ENCODE measurements at places on chromosomes 1 and 21.
A peak's percentile ranks its signal among the peaks of the same experiment; 100 is the strongest.

DNA sequence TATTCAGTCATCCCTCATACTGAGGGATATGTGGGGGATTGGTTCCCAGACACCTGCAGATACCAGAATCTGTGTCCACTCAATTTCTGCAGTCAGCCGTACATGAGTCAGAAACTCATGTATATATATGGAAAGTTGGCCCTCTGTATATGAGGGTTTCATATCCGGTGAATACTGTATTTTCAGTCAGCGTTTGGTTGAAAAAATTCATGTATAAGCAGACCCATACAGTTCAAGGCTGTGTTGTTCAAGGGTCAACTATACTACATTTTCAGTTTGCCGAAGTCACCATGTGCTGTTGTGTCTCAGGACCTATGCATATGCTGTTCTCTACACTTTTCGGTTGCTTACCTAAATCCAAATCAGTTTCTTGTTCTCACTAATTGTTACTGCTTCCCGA lies 10.5 kb downstream of the AXDND1 start:
- no peak for DNase-seq

GRCh38 chr1:43367026-43367903 lies 546 bp downstream of the ELOVL1 start:
- DNase-seq: peak; percentile 14

GRCh38 chr21:35254006-35254764 lies 205.1 kb upstream of the RUNX1 start:
- no peak for DNase-seq

- DNase-seq: no peak
These were observed 1153.9 kb upstream of the NCAM2 start for GRCh38 chr21:19844334-19844733.

DNA sequence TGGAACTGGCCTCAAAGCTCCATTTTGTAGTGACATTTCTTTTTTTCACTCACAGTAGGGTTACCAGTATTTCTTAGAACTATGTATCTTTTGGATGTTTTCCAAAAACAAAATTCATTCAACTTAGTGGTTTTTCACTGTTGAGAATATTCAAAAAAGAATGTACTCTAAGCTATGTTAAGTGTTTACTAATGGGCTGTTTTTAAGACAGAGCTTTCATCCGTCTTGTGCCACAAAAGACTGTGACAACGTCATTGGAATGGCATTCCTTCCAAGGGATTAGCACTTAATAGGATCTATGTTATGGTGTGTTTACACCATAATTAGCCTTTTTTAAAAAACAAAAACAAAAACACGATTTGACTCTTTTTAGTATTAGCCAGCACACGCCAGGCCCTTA lies 66.8 kb downstream of the TTC3 start:
- DNase-seq: no peak

DNA sequence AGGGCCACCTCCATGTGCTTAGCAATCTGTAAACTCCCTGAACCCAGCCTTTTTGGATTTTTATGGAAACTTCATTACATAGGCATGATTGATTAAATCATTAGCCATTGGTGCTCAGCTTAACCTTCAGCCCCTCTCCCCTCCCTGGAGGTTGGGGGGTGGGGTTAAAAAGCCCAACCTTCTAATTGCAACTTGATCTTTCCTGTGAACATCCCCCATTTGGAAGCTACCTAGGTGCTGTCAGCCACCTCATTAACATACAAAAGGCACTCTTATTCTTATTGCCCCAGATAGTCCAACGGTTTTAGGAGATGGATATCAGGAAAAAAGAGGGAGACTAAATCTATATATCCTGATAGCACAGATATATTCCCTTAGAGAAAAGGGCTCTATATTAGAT lies 424.0 kb upstream of the BEND5 start:
- no peak for DNase-seq

GRCh38 chr1:71045463-71046028 lies 2.1 kb downstream of the PTGER3 start:
- no peak for DNase-seq

- DNase-seq: no peak
These were observed 16.6 kb upstream of the MFN2 start for GRCh38 chr1:11963622-11964021.

DNA sequence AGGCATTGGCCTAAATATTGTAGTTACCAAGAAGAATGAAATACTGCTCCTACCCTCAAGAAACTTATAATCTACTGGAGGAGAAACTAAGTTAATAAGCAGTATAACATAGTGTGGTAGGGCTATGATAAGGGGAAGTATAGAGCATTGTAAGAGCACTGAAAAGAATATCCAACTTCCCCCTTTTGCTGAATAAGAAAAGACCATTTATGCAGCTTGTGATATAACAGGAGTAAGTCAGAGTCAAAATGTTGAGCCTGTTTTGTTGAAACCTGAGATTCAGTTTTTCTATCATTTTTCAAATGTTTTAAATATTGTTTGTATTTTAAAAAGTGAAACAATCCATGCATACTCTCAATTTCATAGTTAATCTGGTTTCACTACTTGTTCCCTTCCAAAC lies 48.3 kb upstream of the FCRL4 start:
- no peak for DNase-seq

DNA sequence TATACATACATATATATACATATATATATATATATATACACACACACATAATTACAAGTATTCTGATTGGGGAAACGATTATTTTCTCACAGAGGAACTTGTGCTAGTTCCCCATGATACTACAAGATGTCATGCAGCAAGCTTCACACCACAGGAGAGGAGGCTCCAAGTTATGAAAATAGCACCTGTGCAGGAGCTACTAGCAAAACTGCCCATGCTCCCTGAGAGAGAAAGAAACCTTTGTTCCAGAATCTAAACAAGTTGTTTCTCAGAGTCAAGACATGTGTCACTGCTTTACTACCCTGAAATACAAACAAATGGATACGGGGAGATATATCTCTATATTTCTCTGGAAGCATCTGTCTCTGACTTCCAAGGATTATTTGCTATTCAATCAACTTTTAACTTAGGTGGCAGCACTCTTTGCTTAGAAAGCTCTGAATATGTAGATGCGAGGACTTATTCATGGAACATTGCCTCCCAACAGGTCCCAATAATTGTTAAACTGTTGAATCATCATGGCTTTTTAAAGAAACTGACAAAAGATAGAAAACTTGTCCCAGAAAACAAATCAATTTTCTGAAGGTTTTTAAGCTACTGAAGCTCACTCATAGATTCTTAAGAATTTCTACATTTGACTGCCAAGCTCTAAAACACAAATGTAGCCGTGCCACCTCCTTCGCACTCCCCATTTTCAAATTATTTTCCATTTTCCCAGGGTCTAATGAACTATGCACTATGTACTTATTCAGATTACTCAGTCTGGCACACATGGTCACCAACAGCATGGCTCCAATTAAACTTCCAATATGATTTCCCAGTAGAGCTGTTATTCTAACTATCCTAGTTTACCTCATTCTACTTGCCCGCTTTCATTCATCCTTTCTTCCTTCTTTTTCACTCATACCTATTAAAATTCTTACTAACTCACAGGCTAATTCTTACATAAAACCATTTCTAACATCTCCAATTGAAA lies 929.1 kb downstream of the LTN1 start:
- no peak for DNase-seq

GRCh38 chr1:243364330-243364729 lies 108.5 kb downstream of the SDCCAG8 start:
- DNase-seq: no peak

DNA sequence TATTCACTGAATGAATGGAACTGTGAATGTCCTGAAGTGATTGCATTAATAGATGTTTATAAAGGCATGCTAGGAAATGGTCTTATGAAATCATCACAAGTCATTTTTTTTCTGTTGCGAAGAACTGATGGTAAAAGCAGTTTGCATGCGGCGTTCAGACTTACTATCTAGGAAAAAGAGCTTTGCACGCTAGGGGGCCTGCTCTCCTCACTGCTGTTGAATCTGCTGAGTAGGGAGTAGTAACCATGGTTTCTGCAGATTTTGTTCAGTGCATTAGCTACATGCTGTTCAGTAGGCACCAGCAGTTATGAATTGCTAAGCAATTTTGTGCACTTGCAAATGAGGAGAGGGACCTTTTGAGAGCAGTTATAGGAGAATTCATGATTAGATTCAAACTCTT lies 57.9 kb downstream of the CENPF start:
- no peak for DNase-seq

DNA sequence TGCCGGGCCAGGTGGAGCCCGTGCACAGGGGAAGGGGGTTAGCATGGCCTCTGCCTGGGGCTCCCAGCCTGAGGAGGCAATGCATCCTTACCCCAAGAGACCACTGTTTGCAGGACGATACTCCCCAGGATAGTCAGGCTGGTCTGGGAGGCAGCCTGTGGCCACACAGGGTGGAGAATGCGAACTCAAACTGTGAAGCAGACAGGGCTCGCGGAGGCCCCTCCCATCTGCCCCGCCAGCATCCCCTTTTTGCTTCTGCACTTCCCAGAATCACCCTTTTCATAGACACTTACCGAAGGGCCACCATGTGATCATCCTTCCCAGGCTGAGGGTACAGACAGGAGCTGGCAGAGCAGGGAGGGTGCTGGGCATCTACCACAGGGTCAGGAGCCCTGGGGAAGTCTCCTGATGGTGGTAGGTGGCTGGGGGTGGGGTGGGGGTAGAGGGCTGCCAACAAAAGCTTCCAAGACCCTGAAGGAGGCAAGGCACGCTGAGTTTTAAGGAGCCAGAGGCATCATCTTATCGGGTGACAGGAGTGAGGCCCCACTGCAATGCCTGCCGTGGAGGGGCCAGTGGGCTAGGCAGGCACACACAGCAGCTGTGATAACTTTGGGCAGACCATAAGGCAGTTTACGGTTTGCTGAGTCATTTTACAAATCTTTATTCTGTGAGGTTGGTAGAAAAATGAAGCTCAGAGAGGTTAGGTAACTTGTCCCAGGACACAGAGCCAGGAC lies 31.3 kb upstream of the BTG2 start:
- DNase-seq: no peak

- DNase-seq: no peak
These were observed 120.8 kb upstream of the RRP15 start for GRCh38 chr1:218164111-218164929.

- no peak for DNase-seq
These were observed 233.4 kb downstream of the TM2D1 start for GRCh38 chr1:61491497-61491896.

GRCh38 chr1:54404939-54405897 lies 976 bp downstream of the SSBP3 start:
- no peak for DNase-seq

DNA sequence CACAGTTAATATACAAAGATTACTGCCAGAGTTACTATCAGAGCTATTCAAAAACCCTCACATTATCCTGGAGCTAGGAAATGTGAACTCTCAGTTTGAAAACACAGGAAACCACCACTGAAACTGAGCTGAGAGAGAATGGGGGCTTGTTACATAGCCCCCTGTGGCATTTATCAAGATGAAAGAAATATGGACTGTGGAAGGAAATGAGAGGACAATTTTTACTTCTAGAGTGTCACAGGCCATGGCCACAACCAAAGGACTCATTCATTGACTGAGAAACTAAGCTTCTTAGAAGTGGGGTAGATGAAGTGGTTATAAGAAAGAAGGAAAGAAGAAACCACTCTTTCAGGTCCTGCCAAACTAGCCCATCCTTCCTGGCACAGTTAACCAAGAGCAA lies 25.3 kb downstream of the DSTYK start:
- no peak for DNase-seq

GRCh38 chr1:3746389-3746829 lies 5.8 kb upstream of the CCDC27 start:
- DNase-seq: no peak

GRCh38 chr21:27513016-27513415 lies 546.1 kb upstream of the ADAMTS5 start:
- DNase-seq: no peak

DNA sequence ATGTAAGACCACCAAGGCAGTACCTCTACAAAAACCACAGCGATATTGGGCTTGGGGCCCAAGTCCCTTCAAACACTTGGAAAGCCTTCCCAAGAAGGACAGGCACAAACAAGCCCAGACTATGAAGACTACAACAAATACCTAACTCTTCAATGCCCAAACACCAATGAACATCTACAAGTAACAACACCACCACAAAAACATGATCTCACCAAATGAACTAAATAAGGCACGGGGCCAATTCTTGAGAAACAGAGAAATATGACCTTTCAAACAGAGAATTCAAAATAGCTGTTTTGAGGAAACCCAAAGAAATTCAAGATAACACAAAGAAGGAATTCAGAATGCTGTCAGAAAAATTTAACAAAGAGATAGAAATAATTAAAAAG lies 86.8 kb downstream of the COL24A1 start:
- DNase-seq: no peak

DNA sequence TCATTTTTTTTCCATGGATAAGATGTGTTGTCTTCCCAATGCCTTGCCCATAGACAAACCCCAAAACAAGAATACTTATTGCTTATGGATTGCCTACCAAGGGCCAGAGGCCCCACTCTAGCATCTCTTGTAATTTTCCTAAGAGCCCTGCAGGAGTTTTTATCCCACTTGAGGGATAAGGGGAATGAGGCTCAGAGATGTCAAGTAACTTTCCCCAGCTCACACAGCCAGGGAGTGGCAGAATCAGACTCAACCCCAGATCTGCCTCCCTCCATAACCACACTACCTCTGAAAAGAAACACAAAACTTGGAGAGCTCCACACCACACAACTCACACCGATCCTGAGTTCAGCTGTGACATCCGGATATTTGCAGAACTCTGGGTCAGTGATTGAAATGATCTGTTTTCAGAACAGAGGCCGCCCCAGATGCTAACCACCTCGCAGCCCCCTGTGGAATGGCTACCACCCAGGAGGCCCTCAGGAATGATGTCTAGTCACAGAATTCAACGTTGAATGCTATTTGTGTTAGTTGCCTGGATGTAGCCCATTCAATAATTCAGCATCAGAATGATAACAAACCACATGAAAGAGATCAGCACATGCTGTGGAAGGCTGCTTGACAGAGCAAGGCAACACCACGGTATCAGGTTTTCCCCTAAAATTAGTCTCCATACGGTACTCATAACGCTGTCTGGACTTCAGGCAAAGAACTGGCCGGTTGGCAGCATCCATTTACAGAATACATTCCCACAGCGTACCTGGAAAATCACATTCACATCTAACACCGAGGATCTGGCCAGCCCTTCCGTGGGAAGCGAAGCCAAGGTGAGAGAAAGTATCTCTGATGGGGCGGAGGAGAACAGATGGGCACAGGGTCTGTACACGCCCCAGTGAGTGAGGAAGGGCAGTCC lies 231.9 kb downstream of the TOMM20 start:
- no peak for DNase-seq

GRCh38 chr1:41806472-41807155 lies 112.1 kb downstream of the HIVEP3 start:
- DNase-seq: peak; percentile 56

DNA sequence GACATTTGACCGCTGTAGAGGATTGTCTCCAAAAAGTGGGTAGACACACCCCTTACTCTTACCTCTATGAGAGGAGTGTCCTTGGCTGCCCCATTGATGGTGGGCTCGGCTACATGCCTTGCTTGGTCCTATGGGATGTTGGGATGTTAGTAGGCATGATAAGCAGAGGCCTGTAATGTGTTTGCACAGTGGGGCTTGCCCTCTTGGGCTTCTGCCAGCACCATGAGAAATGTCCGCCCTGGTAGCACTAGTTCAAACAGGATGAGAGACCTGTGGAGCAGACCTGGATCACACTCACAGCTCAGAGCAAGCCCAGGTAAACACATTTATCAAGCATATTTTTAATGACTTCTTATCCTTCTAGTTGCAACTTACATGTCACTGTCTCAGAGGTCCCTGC lies 54.2 kb downstream of the SH3GLB1 start:
- no peak for DNase-seq
